ENCODE measurements at places on chromosomes 3 and 15.

DNA sequence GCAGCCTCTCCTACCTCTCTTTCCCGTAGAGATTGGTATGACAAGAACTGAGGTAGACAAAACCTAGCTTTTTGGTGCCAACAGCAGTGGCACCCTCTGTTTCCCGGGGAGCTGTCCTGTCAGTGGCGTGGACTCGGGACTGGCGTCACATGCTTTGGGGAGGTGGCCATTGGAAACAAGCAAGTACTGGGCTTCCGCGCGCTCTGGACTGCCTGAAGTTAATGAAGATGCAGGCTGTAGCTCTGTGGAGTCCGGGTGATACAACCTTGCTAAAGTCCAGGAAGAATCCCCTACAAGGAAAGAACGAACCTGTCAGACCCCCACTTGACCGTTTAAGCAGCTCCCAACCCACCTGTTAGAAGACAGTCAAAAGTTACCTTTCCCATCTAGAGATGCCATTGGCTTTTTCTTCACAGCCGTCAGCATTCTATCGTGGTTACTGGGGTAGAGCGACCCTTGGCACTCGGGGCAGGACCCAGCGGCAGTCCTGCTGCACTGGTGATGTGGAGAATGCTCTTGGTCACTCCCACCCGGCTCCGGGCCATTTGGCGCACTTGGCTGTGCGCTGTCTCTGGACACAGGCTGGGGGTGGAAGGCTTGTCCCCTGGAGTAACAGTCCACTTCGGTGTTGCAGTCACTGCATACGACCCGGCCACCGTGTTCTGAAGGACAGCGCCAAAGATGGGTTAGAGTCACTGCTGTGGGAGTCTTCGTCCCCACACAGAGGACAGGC, 120.5 kb downstream of the LRIG1 start:
- DNase-seq: no peak

DNA sequence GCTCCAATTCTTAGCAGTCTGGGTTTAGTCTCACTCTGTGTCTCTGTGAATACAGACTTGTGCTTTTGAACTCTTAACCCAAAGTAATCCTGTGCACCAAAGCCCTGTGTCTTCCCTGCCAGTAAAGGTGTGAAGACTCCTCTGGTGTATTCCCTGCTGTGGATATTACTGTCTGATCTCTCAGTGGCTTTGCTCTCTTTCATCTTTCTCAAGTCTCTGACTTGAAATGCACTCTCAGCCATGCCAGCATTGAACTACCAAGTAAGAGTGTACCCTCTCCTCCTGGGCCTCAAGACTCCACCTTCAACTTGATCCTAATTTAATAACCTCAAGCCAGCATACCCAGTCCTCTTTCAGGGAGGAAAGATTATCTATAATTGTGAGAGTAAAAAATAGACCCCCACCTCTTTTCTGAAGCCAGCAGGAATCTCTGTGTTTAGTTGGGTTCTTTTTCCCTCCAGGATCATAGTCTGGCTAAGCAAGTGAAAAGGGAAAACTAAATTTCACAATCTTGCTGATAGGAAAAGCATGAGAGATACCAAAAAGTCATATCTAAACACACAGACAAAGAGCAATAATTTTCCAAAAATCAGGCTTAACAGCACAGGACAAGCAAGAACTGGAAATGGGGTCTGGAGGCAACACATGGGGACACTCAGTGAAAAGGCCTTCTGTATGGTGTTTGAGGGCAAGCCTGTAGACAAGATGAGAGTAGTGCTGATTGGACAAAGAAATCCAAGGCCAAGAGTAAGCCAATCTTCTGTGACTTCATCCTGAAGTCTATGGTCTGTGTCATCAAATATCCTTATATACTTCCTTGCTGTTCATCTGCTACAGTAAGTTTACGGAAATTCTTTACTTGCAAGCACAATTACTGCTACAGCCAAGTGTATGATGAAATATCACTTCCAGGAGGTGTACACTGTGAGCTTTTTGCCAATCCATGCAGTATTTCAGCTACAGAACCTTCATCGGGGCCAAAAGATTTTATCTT, 296.1 kb upstream of the TGFBR2 start:
- no peak for DNase-seq

DNA sequence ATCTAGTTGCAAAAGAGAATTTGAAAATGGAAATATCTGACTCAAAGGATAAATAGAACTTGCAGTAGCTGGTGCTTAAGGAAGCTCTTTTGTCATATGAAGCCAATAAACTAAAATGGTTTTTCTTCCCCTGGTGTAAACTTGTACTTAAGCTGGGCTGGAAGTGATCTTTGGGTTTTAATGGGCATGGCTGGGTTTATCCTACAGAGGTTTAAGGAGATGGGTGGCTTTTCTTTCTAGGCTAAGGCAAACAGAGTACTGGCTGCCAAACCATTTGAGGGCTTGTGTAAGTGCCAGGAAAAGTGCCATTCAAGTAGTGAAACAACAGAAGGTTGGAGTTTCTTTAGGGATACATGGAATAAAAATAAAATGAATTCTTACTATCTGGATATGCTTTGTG, 12.1 kb upstream of the UTS2B start:
- DNase-seq: no peak

DNA sequence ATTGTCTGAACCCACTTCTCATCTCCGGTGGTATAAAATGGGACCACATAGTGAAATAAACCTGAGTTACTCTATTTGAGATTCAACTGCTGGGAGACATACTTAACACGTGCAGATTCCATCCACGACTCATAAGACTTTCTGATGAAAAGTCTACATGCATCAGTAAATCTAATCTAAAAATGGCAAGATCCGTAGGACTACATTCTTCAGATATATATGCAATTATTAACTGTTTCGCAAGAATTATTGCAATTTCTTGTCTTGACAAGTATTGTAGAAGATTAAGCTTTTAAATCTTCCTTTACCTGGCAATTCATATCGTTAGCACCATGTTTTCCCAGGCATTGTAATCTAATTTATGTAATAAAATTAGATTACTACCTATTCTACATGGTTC, 718.7 kb upstream of the CBLB start:
- DNase-seq: no peak

GRCh38 chr3:23756206-23756840, 49.4 kb upstream of the UBE2E1 start:
- no peak for DNase-seq

DNA sequence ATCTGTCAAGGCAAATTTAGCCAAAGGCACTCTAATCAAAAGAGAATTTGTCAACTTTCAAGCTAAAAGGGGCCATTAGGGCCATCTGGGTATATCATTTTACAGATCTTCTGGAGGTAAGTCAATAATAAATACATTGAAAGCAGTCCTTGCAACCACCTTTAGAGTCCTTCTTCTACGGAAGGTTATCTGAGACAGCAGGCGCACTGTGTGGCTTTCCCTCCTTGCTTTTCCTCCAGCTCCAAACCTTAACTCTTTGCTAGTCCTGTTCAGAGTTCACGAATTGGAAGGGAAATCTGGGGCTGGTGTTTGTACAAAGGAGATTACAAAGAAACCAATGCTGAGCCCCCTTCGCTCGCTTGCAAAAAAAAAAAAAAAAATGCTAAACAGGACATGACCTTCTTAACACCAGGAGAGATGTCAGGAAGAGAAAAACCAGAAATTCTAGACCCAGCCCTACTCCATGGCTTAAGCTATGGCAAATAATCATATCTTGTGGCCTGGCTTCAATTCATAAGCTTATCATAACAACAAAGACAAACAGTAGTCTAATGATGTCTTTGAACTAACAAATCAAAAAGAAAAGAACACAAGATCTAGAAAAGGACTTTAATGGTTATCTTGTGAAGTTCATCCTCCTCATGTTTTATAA, 215.7 kb downstream of the STT3B start:
- DNase-seq: no peak

DNA sequence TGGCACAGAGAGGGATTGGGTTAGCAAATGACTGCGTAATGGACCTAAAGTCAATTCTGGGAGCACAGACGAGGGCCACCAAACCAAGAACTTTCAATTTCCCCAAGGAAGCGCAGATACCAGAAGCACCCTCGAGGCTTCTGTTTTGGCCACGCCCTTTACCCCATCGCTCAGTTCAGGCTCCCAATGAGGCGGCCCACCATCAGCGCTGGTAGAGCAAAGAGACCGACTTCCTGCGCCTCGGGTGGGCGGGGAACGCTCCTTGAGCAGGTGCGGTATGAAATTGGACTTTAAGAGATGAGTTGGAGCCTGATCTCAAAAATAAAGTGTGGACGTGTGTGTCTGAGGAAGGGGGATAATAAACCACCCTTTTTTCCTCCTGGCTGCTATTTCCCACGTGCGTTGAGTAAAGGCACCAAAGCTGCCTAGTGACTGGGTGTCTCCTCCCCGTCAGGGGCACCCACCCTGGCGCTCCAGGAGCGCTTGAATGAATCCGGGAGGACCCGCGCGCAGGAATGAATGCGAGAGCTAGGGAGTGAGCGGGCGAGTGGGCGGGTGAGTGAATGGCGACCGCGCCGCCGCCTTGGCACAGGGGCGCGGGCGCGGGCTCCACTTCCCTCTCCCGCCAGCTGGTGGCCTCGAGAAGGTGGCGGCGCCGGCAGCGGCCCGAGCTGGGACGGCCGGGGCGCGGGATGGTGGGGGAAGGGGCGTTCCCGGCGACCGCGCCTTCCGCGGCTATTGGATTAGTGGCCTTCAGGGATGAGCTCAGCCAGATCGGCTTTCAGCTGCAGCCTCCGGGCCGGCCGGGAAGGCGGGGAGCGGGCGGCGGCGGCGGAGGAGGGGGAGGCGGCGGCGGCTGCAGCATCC, at the start of gene SPSB4:
SPSB4 (plus strand) TSS at position 772 of the 867 bp plus-strand sequence. CDS start 14,758 bp downstream, outside the sequence.
- DNase-seq: peak; percentile 9

- DNase-seq: peak; percentile 79
Measured at GRCh38 chr3:169811631-169812331, 889 bp upstream of the LRRIQ4 start.

DNA sequence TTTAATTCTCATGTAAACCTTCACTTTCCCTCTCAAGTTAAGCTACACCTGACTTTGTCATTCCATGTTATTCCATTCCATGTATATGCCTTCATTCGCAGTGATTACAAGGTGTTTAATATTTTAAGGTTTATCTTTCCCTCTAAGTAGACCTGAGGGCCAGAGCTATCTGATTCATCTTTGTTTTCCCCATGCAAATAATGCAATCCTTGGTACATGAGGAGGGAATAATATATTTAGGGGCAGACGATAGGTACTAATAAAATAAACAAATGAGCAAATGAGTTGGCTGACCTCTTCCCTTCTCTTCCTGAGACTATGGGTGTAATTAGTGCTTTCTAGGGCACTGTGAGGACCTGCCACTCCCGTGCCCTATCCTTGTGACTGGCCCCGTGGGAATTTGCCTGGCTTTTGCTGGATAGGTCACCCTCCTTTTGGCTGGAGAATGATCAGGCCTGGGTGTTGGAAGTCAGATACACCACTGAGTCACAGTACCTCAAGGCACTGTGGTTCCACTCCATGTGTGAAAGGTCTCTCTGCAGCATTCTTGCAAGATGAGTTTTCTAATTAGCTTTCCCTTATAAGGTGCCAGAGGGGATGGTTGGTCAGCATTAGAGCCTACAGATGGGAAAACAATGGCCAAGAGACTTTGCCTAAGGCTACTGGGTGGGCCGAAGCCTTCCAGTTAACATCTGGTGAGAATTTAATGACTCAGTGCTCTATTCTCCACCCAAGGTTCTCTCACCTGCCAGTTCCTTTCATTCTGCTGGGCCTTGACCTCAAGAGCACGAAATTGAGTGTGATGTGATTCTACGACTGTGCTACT, 183.2 kb downstream of the P3H2 start:
- DNase-seq: no peak

- DNase-seq: no peak
Measured at GRCh38 chr15:67947254-67948039, 106.7 kb upstream of the PIAS1 start.

DNA sequence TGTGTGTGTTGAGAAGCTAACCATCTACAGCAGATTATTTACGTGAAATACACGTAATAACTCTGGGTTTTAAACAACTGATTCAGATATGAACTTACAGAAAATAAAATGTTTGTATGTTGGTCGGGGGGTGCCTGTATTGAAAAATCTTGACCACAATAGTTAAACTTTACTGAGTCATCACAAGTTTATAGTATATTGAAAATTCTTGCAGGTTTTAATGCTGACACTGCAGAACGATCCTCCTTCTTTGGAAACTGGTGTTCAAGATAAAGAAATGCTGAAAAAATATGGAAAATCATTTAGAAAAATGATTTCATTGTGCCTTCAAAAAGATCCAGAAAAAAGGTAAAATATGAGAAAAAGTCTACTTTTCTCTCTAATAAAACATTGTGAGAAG, 41.3 kb upstream of the SLC22A13 start:
- DNase-seq: no peak

- no peak for DNase-seq
Measured at GRCh38 chr3:44238889-44239288, 2.8 kb upstream of the TOPAZ1 start.

GRCh38 chr3:89059211-89059925, 48.1 kb upstream of the EPHA3 start:
- no peak for DNase-seq

- DNase-seq: peak; percentile 55
Measured at GRCh38 chr3:56251343-56251945, 216.8 kb downstream of the ERC2 start.

DNA sequence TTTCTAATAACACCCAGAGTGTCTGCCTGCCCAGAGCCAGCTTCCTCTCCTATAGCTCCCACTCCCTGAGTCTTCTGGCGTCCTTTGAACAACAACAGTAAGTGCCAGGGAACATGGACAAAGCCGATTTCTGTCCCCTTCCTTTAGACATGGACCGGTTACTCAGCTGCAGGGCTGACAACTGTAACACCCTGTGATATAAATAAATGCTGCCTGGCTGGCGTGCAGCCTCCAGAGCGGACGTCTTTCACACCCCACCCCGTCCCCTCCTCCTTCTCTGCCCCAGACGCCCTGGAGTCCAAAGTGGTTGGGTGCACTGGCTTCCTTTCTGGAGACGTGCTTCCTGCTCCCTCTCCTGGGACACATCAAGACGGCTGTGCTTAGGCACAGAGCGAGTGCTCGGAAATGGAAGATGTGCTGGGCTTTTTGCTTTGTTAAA, 281.9 kb upstream of the LRRFIP2 start:
- DNase-seq: peak; percentile 34

DNA sequence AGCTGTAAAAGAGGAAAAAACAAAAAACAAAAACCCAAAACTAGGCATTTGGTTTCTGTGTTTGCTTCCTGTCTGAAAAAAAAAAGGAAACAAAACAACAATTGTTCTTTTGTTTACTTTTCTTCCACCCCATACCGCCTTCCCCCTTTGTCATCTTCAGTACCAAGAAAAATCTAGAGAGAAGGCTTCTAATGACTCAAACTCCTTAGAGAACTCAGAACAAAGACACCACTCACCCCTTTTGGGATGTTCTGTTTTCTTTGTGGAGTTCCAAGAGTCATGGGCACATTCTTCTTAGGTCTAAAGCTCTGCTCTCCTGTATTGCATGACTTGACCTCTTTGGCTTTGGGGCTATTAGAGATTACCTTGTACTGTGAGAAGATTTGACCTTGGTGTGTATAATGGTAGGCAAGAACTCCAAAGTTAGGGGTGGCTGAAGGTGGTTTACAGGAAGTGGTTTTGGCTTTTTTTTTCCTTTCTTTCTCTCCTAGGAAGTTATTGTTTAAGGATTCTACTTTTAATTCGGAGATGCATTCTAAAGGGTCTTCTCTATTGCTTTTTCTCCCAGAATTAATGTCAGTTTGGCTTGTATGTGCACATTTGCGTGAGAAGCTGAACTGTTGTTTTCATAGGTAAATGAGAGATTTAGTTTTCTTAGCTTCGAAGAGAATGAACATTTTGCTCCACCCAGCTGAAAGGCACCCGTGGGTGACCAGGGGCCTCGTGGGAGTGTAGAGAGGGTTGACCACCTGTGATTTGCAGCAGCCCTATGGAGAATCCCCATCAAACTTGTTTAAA, 39.5 kb upstream of the ZBTB20 start:
- no peak for DNase-seq
